ENCODE measurements at places on chromosomes 13 and 19. TPM values are rescaled to one million over a fixed set of nuclear protein-coding genes. Genes with fewer than 3 reads are reported as not detected.

SLC10A2 gene
- not detected for total RNA-seq

TLE2 gene
- 0.32 TPM for total RNA-seq

SLC5A5 gene
- not detected for total RNA-seq

LILRB2 gene
- total RNA-seq = not detected

ACER1 gene
- not detected for total RNA-seq

DPF1 gene
- 3.5 TPM for total RNA-seq

TNNT1 gene
- under 0.01 TPM for total RNA-seq

CACNG7 gene
- 0.43 TPM for total RNA-seq

HOMER3 gene
- total RNA-seq = 64.1 TPM

DNA sequence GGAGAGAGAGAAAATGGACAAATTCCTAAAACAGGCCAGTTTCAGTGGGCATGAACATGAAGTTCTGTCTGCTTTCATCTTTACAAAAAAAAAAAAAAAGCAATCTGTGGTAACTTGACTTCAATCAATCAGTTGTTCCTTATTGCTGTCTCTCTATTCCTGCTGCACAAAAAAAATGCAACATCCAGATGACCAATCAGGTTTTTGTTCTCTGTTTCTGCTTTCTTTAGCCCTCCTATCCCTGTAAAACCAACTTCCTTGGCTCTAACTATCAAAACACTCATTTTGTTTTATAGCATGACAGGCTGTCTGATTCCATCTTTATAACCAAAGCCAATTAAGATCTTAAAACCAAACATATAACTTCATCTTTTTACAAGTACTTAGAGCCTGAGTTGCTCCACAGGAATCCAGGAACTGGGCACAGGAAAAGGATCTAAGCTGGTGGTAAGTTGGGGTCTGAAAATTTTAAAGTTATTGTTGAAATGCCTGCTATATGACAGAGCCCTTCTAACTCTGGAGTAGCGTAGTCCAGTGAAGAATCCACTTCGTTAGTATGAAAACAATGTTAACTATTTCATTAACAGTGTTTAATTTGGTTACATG, at the start of gene FPR3:
FPR3 (plus strand) TSS at position 273 of the 606 bp plus-strand sequence. CDS start 28,592 bp downstream, outside the sequence.
- DNase-seq = no peak

DNA sequence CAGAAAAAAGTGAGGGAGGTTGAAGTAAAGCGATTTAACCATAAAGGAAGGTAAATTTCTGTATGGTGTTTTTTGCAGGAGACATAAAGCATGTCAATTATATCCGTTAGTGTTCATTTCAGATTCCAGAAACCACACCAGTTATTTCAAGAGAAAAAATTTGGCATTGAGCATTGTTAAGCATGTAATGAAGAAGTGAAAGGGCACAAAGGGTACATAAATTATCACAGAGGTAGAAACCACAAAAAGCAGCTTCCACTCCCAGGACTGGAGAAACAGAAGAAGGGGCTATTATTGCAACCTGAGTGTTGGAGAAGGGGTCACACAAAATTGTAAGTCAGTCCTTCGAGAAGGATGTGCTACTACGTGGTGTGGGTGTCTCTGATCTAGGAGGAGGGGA, 72.2 kb upstream of the DACH1 start:
- DNase-seq = no peak

GRCh38 chr19:55659822-55660221, 5.0 kb downstream of the U2AF2 start:
- DNase-seq = no peak

- peak; percentile 73 for DNase-seq
Observed at GRCh38 chr13:97468331-97468730, 34.4 kb downstream of the RAP2A start.

DNA sequence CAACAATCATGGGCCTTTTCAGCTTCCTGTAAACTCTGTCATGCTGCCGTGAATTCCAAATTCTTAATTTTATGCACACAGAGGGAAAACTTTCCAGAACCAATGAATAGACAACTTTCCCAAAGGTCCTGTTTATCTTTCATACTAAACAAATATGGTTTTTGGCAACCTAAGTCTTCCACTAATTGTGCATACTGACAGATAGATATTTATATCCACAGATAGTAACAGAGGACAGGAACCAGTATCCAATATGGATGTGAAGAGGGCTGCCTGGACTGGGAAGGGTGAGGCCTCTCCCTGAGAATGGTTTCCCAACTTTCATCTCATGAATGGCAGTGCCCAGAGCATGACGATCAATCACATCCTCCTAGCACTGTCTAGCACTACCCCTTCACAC, 80.4 kb downstream of the MRPL57 start:
- DNase-seq = no peak

- no peak for DNase-seq
Observed at GRCh38 chr19:972281-972680, 11.9 kb upstream of the WDR18 start.

DNA sequence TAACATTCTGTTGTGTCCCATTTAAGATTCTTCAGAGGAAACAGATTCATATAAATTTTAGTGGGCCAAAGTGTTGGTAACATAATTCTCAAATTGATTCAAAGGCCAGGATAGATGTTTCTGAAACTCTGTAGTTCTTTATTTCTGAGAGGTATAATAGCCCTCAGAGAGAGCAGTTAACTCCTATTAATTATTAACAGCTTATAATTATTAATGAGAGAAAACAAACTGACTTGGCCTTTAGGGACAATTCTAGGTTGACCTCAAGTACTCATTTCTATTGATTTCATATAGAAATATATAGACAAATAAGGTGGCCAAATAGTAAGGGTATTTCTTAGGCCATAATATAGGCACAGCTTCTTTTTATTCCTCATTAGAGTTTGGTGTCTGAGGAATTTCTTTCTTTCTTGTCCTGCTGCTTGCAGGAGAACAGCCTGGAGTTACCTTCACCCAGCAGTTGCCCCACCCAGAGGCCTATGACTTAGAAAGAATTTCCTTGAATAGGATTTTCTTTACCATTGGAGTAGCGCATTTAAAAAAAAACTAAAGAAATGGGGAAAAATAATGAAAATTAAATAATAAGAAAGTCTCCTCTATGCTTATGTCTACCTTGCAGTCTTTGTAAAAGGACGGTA, 1430.1 kb upstream of the SPRY2 start:
- DNase-seq = no peak

DNA sequence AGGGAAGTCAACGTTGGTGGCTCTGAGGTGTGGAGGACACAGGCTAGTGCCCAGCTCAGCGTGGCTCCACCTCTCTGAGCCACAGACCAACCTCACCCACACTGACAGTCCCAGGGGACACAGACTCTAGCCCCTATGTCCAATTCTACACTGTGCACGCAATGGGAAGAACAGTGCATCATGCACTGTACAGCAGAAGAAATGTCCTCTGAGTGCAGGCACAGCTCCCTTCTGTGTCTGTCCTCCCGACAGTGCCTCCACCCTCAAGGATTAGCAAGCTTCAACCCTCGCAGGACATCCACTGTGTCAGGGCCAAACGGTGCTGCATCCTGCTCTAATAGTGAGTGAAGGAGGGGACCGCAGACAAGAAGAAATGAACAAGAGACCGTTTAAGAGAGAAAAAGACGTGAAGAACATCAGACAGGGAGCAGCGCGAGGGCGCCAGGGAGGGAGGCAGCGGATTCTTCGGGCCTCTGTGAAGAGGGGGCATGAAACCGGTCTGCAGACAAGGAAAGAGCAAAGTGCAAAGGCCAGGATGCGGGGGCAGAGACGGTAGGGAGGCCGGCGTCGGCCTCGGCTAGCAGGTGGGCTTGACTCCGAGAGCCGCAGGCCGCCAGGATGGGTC, 681 bp downstream of the ZNF837 start:
- DNase-seq = no peak

GRCh38 chr19:33268162-33268991, 34.0 kb downstream of the CEBPA start:
- DNase-seq = no peak

GRCh38 chr13:25300861-25301346, 521 bp upstream of the NUP58 start:
- DNase-seq = no peak

- no peak for DNase-seq
Observed at GRCh38 chr19:16208064-16208759, 10.5 kb downstream of the AP1M1 start.

DNA sequence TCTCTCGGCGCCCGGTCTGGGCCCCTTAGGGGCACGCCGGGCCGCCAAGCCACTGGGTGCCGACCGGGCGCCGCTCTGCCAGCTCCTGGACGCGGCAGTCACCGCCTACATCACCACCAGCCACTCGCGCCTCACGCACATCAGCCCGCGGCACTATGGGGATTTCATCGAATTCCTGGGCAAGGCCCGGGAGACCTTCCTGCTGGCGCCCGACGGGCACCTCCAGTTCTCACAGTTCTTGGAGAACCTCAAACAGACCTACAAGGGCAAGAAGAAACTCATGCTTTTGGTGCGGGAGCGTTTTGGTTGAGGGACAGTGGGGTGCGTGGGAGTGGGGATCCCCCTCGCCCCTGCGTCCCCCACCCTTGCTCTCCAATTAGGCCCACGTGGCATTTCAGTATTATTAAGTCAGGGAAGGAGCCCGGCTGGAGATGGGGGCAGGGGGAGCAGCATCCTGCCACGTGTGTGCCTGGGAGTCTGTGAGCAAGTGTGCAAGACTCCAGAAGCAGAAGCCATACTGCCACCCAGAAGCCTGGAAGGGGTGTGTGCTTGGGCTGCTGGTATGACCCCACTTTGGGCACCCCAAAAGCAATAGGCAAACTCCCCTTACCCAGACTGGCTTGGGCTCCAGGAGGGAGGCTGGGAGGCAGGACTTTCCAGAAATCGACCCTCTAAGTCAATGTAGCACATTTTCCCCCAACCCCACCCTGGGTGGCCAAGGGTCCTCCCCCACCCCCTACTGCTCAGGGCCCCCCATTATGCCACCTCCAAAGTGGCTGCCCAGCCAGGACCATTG, 35.7 kb downstream of the ZSWIM4 start:
- no peak for DNase-seq

GRCh38 chr13:111663953-111664421, 343.5 kb downstream of the TEX29 start:
- no peak for DNase-seq

- DNase-seq = no peak
Observed at GRCh38 chr13:113537205-113537604, 46.7 kb upstream of the DCUN1D2 start.

GRCh38 chr19:48492925-48493717, 18.5 kb downstream of the LMTK3 start:
- DNase-seq = peak; percentile 98

DNA sequence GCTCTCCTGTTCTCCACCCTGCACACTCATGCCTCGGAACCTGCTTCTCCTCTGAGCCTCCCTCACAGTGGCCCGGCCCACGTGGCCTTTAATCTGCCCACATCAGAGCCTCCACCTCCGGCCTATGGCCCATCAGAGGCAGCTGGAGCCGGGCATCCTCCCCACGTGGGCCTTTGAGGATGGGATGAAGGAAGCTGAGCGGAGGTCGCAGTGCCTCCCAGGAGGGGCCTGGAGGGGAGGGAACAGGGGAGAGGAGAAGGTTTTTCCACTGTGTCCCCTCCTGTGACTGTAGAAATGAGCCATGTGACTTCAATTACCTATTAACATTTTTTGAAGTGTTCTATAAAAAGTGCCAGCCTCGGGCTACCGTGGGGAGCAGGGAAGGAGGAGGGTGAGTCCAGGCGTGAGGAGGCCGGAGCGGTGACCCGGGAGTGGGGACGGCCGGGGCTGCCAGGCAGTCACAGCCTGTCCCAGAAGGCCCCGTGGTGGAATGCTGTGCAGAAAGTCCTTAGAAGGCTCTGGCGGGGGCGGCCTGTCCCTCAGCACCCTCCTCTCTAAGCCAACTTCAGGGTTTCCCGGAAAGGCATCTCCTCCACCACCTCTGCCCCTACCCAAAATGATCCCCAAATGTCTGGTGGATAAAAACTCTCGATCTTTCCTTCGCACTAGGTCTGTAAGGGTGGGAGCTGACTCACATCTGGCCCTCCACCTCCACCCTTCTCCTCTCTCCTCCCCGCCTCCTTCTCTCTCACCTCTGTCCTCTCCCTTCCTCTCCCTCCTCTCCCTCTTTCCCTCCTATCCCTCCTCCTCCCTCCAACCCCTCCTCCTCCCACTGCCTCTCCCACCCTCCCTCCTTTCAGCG, 24.8 kb upstream of the SLC1A5 start:
- peak; percentile 14 for DNase-seq

DNA sequence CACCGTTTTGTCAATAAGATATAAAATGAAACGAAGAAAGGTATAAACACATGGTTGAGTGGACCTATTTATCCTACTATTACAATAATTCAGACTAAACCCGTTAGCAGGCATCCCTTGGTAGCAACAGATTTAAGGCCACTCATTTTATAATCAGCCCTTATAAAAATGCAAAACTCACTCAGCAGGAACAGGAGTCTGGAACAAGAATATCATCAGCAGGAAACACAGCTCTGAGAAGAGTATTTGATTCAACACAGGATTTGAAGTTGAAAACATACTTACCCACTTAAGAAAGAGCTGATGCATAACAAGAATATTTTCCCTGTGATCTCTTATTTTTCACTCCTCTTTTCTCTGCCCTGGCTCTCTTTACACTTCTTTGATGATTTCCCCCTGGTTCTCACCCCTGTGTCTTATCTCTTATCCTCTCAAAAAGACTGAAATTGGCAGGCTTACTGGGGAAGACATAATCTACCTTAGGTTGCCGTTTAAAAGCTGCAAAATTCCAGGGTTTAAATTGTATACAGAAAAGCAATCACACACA, 1722.7 kb downstream of the SLITRK5 start:
- no peak for DNase-seq

DNA sequence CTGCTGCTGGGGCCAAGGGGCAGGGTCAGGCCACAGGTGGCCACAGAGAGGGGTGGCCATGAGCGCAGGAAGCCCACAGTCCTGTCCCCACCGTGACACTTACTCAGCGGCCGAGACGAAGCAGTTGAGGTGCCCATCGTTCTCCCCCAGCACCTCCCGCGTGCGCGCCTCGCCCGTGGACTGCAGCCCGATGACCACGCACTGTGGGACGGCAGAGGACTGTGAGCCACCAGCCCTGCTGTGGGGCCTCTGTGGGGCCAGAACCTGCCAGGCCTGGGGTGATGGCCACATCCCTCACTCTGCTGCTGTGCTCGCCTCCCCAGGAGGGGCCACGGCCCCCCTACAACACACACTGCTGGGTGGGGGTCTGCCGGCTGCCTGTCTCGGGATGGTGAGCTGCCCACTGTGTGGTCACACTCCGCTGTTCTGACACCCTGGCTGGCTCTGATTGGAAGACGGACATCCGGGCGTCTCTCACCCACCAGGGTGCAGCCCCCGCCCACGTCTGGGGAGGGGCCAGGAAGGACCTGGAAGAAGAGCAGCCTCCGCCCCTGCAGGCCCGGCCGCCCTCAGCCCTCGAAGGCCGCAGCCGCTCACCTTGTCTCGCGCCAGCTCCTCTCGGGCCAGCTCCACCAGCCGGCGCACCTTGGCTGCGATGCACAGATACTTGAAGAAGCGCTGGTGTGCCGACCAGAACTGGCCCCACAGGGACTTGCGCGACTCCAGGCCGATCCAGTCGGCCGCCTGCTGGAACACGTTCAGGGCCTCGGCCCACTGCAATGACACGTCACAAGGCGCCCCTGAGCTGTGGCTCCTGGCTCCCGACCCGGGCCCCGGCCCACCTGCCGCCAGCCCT, 13.2 kb downstream of the GPX4 start:
- no peak for DNase-seq

- DNase-seq = no peak
Observed at GRCh38 chr19:10815007-10815536, 20.9 kb downstream of the TMED1 start.

Measured in fibroblast of villous mesenchyme (primary cell).